ENCODE measurements at places on chromosomes 1 and 21.

DNA sequence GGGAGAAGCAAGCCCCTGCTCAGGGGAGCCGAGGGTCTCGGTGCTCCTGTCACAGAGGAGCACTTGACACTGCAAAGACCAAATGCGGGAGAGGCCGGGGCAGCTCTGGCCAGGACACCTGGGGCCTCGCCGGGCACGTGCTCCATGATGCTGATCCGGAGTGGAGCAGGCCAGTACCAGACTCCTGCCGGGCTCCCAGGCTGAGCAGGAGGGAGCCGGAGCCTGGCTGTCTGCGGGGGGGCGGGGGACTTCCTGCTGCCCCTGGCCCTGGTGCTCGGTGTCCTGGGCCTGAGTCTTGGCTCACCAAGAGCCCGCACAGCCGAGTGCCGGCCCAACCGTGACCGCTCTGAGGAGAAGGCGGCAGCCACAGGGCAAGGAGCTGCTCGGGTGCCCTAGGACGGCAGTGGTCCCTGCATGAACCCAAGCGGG is 38.5 kb upstream of the TMEM52 start:
- DNase-seq, result no peak

- DNase-seq, result no peak
Measured at GRCh38 chr21:38834725-38835124, 29.0 kb downstream of the ETS2 start.

DNA sequence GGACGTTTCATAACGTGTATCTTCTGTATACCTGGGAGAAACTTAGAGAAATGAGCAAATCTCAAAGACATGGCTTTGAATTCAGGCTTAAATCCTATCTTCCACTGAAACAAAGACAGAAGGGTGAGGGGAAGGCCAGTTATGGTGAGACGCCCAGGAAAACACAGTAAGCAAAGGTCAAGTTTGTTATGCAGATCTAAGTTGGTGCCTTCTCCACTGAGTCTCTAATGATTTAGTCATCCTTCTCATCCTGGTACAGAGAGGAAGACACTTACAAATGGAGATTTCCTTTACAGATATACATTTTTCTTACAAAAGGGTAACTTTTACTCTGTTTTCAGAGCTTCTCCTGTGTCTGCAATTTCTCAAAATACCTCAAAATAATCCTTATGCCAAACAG is 64.4 kb downstream of the MAP3K7CL start:
- DNase-seq, result no peak

- DNase-seq, result no peak
Measured at GRCh38 chr1:221708987-221709386, 32.9 kb downstream of the DUSP10 start.

GRCh38 chr1:210907251-210907805 is 226.6 kb downstream of the KCNH1 start:
- no peak for DNase-seq

GRCh38 chr1:243963571-243963970 is 87.5 kb upstream of the ZBTB18 start:
- no peak for DNase-seq

GRCh38 chr1:27650539-27651175 is 15.7 kb upstream of the FGR start:
- DNase-seq, result no peak

- no peak for DNase-seq
Measured at GRCh38 chr1:103937763-103938357, 188.2 kb downstream of the AMY1C start.

DNA sequence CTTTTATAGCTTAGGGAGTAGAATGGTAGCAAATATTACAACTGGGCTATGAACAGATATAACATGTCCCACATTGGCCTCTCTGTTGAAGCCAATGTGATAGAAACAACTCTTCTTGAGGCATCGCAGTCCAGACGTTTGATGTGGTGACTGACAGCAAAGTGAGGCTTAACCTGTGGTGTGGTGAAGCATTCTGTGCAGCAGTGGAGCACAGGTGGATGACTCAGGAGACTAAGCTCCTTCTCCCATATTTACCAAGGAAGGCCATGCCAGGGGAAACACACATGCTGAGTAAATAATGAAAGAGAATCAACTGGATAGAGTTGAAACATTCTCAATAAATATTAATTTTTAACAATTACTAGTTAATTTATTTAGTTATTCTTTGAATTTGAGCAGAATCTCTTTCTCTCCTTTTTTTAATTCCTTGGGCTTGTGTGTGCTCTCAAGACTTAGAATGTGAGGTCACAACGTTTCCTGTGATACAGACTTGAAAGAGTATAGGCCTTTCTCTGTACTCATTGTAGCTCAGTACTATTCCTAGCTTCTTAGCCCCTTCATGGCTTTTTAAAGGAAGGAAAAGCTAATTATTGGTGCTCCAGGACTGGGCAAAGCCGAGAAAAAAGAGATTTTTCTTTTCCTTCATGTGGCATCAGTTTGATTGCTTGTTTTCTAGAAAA is 17.6 kb downstream of the CRB1 start:
- DNase-seq, result no peak

DNA sequence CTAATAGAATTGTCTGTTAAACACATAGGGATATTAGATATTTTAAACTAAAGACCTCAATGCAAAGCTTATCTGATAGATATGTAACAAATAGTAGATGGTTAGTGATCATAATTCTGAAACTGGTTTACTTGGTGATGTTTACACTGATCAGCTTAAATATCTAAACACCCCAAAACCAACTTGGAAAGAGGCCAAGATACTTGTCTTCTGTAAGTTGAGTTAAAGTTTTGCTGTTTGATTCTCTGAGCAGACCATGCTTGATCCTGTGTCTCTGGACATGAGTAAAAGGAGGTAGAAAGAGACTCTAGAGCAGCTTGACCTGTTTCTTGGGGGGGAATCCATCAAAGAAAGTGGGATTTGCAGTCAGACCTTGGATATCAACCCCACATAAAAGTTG is 107.5 kb downstream of the NEK7 start:
- DNase-seq, result no peak

DNA sequence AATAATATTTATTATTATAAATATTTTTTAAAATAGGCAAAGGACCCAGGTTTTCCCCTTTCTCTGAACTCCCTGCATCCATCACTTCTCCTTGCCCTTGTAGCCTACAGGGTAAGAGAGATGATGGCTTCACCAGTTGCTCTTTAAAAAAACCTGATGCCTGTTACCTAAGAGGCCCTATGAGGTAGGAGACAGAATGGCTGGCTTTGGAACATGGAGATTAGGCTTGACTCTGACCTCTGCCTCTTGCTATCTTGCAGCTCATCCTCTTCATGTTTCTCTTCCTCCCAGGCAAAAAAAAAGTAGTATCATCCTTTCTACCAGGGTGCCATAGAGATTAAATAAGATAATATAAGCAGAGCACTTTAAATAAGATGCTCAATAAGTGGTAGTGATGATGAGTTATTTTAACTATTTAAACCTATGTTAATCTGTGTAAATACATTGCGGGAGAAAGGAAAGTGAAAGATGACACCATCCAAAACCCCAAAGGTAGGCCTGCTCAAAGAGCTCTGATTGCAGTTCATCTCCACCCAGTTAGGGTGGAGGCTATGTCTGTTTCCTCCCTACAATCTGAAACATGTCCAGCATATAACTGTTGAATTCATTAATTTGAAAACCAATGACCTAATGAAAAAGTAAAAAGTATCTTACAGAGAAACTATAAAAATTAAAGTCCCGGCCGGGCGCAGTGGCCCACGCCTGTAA is 51.8 kb downstream of the RGS2 start:
- DNase-seq, result no peak

DNA sequence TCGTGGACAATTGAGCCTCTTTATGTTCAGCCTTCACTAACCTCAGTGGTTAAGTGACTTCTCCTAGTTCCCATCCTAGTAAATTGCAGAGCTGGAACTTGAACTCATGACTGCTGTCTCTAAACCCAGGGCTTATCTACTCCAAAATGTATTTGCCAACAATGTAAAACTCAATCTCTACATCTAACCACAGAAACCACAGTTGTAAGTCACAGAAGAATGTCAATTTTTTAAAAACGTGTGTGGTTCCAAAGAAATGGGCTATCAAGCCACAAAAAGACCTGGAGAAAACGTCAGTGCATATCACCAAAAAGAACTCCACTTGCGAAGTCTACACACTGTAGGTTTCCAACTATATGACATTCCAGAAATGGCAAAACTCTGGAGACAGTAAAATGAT is 172.6 kb upstream of the HMCN1 start:
- DNase-seq, result no peak

GRCh38 chr1:236142253-236143103 is at the start of gene GPR137B:
TSS of gene GPR137B (plus strand) at chr1:236142539. CDS start at chr1:236142623, 84 bp downstream.
- peak; percentile 49 for DNase-seq

DNA sequence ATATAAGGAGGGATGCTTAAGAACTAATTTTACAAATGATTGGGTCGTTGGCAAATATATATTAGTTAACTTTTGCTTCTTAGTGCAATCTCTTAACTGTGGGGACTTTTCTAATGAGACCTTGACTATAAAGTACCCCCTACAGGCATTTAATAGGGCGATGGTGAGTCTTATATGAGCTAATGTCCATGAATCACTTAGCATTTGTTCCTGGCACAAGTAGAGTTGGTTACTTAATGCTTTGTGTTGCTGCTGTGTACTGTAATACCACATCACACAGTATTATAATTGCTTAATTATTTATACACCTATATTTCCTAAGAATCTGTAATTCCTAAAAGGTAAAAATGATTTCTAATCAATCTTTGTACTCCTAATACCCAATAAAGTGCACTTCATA is 25.3 kb upstream of the TMCO1 start:
- DNase-seq, result no peak

- DNase-seq, result no peak
Measured at GRCh38 chr1:151777317-151777716, 13.0 kb downstream of the TDRKH start.

DNA sequence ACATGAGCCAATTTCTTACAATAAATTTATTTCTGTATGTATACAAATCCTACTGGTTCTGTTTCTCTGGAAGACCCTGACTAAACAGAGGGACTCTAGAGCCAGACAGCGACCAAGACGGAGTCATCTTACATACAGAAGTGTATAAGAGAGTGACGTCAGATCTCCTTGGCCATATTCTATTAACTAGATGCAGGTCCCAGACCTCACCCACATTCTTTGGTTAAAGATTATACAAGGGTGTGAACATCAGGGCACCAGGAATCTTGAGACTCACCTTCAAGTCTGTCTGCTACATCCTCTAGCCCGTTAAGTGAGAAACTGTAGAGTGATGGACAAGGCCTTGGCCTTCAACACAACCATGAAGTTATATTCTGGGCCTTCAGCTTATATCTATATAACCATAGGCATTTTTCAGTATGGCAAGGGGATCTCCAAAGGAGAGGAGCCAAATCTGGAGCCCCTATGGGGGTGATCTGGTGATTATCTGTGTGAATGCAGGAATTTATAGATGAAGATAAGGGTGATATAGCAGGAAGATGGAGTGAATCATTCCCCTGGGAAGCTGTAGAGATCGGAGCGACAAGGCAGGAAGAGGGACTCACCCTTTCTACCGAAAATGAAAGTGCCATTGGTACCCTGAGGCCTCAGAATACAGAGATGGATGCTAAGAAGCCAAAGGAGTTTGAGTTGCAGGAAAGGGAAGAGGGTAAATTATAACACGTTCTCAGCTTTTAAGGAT is 83.9 kb downstream of the ADAMTS1 start:
- DNase-seq, result no peak

DNA sequence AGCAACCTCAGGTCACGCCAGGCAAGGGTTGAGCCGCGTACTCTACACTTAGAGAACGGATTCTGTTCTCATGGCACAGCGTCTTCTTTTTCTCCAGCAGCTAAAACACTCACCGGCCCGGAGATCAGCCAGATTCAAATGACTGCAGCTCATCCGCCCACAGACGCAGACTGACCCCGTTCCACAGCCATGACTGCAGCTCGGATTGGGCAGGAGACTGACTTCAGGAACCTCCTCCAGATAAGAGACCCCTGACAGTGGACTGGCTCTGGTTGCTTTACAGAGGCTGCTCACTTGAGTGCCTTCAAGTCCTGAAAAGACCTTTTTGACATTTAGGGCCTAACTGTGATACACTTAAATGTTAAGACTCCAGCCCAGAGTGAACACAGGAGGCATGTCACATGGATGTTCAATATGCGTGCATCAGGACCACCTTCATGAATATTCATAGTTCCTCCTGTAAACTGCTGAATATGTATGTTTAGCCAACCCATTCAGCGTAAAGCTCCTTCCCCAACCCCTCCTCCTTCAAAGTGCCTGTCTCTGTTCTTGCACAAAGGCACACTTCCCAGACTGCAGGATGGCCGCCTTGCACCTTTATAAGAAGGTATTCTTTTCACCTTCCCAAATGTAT is 42.6 kb downstream of the BACE2 start:
- no peak for DNase-seq

- DNase-seq, result no peak
Measured at GRCh38 chr1:245155272-245156040, 671 bp downstream of the KIF26B start.

GRCh38 chr1:205379056-205379455 is 22.3 kb upstream of the KLHDC8A start:
- no peak for DNase-seq

DNA sequence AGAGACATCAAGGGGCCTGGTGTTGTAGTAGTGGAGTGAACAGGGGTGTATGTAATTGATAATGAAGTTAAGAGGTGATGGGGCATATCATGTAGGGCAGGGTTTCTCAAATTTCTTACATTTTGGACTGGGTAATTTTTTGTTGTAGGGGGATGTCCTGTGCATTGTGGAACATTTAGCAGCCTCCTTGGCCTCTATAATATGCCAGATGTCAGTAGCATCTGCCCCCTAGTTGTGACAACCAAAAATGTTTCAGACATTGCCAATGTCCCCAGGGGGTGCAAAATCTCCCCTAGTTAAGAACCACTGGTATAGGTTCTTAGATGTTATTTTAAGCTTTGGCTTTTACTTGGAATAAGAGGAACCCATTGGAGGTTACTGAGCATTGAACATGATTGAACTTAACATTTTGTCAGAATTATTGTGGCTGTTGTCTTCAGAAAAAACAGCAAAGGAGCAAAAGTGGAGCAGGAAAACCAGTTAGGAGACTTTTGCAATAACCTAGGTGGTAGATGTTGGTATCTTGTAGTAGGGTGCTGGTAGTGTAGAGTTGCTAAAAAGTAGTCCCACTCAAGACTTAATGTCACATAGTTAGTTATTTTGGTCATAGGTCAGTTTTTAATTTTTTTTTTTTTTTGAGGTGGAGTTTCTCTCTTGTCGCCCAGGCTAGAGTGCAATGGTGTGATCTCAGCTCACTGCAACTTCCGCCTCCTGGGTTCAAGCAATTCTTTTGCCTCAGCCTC is 6.2 kb downstream of the ZNF326 start:
- no peak for DNase-seq

- no peak for DNase-seq
Measured at GRCh38 chr1:40362699-40363098, 10.8 kb upstream of the SMAP2 start.

DNA sequence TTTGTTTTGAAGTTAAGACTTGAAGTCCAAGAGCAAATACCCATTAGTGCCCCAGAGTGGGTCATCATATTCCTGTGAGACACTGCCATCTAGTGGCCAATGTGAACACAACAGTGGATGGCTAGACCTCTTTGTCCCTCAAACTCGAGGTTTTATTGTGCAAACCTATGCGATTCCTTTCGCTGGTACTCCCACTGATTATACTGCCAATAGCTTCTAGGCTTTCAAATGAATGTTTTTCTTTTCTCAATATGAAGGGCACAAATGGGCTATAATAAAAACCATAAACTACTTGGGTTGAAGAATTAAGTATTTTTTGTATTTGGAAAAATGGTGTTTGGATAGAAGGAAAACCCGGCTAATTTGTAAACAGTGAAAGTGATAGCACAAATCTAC is 100.4 kb upstream of the ZNF281 start:
- peak; percentile 51 for DNase-seq
